ENCODE measurements at places on chromosomes 16 and 17. TPM values are rescaled to one million over a fixed set of nuclear protein-coding genes. Genes with fewer than 3 reads are reported as not detected.

The DNAH9 gene
- not detected for total RNA-seq

The PRAC2 gene
- total RNA-seq: not detected

The PPY gene
- not detected for total RNA-seq

The HOXB2 gene
- total RNA-seq: not detected

The CARD14 gene
- not detected for total RNA-seq

The SLC16A13 gene
- total RNA-seq: 1.3 TPM

The HOXB5 gene
- not detected for total RNA-seq

The BCAR1 gene
- 9.2 TPM for total RNA-seq

The VASN gene
- total RNA-seq: 4.1 TPM

The CCL8 gene
- not detected for total RNA-seq

The INCA1 gene
- total RNA-seq: not detected

The SPATA32 gene
- total RNA-seq: not detected

The SLC12A3 gene
- total RNA-seq: 0.14 TPM

The CCL18 gene
- not detected for total RNA-seq

The HSF4 gene
- total RNA-seq: 12.4 TPM

The STAT3 gene
- total RNA-seq: 16.3 TPM

The EME1 gene
- 18.8 TPM for total RNA-seq

The TSPAN10 gene
- total RNA-seq: 1.7 TPM

The APOBR gene
- 0.41 TPM for total RNA-seq

The SMTNL2 gene
- total RNA-seq: not detected

The FOXC2 gene
- total RNA-seq: not detected

The HOXB7 gene
- 12.1 TPM for total RNA-seq

The AANAT gene
- total RNA-seq: not detected

The ZDHHC1 gene
- total RNA-seq: not detected

The PDILT gene
- not detected for total RNA-seq

The ADGRG1 gene
- not detected for total RNA-seq

The KRT15 gene
- total RNA-seq: not detected

The ROGDI gene
- total RNA-seq: 28.4 TPM

The SNX11 gene
- 14.6 TPM for total RNA-seq

The C17orf67 gene
- not detected for total RNA-seq

The KRTAP3-1 gene
- total RNA-seq: not detected

The NAE1 gene
- total RNA-seq: 112 TPM

The HOXB3 gene
- 0.97 TPM for total RNA-seq

The SOST gene
- not detected for total RNA-seq

The METTL16 gene
- 18.3 TPM for total RNA-seq

The HAP1 gene
- total RNA-seq: 0.04 TPM

The PRSS22 gene
- total RNA-seq: not detected

The HNF1B gene
- total RNA-seq: not detected

The KRTAP9-4 gene
- not detected for total RNA-seq
